CD4-positive, alpha-beta T cell treated with Interleukin-10 for 1 hour (primary cell): ENCODE measurements at places on chromosomes 3 and 15.

DNA sequence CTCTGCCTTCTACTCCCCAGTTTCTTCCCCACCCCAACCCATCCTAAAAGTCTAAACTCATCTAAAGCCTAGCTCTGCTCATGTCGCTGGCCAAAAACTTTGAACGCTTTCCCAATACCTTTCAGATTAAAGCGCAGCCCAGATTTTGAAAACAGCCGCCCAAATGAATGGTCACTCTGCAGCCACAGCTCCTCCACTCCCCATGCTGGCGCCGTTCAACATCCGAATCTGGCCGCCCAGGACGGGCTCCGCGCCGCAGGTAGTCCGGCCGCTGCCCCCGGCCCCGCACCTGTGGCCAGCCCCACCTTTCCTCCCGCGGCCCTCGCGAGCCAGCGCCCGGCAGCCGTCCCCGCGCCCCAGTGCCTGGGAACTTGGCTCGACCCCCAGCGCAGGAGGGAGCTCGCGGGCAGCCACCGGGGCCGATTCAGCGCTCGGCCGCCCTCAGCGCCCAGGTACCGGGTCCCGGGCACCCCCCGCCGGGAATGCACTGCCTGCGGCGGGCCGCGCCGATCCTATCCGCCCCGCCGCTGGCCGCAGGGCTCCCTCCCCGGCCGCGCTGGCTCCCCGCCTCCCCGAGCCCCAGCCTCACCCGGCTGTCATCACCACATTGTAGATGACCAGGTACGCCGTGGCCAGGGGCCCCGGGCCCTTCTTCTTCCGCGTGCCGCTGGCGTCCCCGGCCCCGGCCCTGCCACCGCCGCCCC, 417 bp downstream of the HACD2 start:
- DNase-seq, result no peak

- DNase-seq, result no peak
Measured at GRCh38 chr3:58092521-58092920, 84.3 kb downstream of the FLNB start.

GRCh38 chr15:79474252-79474651, 42.1 kb downstream of the MINAR1 start:
- DNase-seq, result no peak

DNA sequence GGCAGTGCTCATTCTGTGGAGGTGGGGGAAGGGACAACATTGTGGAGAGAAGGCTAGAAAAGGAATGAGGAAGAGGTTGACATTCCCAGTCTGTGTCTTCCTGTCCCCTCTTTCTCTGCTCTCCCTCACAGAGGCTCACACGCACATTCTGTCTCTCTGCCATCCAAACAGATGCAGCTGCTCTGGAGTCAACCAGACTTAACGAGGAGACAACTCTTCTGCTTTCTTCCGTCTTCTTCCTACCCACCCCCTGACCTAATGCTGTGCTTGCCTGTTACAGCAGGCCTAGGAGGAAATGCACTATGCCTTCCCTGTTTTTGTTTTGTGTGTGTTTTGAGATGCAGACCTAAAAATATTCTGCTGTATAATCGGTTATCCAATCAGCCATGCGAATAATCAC, 121.9 kb downstream of the CACNA1D start:
- no peak for DNase-seq

DNA sequence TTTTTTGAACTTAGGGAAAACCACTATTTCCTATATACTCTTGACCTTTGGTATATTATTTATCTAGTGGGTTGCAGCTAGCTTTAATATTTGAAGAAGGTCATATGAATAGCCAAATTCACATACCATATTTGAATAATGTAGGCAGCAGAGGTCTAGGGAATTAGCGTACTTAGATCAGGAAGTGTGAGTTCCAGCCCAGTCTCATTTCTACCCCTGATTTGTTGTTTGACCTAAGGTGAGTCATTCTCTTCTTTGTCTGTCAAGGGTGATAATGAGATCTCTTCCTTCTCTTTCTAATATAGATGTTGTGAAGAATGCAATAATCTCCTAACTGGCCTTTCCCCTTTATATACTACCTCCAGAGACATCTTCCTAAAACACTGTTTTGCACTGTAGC, 36.6 kb upstream of the ZPLD1 start:
- DNase-seq, result no peak

- DNase-seq, result no peak
Measured at GRCh38 chr3:198092276-198092675, 132.3 kb downstream of the LMLN start.

- no peak for DNase-seq
Measured at GRCh38 chr3:119894195-119894594, 112.3 kb downstream of the NR1I2 start.

DNA sequence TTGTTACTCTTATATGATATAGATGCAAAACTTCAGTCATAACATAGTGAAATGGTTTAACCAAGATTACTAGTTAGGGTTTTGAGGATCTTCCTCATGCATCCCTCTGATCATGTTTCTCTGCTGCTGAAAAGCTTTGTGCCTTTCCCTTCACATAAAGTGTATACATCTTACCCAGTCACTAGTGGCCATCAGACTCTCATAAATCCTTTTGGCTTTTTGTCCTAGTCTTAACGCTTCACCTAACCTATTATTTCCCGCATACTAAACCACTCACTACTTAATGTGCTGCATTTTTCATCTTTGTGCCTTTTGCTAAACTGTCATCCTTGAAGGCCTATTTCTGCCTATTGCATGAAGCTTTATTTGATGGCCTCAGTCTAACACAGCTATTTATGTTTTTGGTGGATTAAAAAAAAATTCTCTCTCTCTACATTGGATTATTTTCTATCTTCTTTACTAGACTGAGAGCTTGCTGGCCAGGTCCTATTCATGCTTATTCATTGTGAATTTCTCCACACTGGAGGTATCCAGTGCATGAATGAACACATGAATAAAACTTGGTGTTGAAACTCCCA, 717.6 kb upstream of the GOLIM4 start:
- DNase-seq, result no peak

- no peak for DNase-seq
Measured at GRCh38 chr3:150414258-150414657, 6.2 kb downstream of the TSC22D2 start.

DNA sequence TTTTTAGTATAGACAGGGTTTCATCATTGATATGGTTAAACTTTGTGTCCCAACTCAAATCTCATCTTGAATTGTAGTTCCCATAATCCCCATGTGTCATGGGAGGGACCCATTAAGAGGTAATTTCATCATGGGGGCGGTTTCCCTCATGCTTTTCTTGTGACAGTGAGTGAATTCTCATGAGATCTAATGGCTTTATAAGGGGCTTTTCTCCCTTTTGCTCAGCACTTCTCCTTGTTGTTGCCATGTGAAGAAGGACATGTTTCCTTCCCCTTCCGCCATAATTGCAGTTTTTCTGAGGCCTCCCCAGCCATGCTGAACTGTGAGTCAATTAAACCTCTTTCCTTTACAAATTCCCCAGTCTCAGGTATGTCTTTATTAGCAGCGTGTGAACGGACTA, 20.2 kb upstream of the ZNF710 start:
- DNase-seq, result no peak

- no peak for DNase-seq
Measured at GRCh38 chr3:105842943-105843342, 25.9 kb downstream of the CBLB start.

DNA sequence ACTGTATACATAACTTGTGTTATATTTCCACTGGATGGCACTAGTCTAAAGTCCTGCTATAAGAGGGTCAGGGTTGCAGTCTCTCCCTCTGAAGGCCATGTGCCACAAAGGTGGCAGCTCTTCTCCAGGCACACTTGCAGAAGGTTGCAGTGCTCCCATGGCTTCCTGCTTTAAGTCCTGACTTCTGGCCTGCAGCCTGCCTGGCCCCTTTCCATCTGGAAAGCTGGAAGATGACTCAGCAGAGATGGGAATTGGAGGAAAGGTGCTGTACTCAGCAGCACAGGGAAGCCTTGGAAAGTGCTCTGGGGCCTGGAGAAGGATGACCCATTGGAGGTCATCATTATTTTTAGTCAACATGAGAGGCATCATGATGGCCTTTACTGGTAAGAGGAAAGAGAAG, 40.9 kb upstream of the MRPL3 start:
- DNase-seq, result no peak

DNA sequence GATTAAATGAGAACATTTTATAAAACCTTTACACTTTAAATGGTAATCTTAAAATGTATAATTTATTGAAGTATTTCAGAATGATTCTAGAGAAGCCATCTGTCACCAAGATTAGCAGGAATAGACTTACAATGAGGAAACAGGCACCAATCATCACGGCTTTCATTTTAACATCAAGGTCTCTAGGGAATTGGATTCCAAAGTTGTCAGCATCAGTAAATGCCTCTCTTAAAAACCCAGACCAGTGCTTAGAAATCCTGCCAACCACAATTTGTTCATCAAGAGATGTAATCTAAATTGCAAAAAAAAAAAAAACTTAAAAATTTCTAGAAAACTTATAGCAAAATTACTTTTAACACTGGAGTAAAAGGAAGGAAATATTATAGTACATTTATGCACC, 20.3 kb downstream of the PLSCR2 start:
- no peak for DNase-seq
